ENCODE measurements at places on chromosomes 6 and 20.

DNA sequence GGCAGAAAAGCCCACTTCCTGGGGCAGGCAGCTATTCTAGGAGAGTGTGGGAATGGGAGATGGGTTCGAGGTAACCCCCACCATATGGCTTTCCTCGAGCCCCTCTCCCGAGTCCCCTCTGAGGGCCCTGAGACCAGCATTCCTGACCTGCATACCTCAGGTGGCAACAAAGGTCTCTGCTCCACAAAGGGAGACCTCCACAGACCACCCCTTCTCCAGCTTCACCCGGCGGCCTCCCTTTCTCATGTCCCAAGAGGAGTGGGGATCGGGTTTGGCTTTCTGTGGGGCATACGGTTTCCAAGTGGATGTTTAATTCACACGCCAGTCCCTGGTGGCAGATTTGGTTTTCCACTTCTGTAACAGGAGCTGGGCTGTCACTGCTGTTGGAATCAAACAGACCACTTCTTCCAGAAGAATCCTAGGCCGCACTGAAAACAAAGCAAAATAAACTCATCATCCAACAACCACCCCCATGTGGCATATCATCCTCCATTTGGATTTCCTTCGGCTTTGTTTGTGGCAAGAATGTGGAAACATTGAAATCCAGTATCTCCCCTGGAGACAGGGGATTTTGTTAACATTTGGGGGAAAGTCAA lies 83.2 kb downstream of the DLL1 start:
- DNase-seq, result no peak

GRCh38 chr6:144062786-144063185 lies 32.6 kb downstream of the SF3B5 start:
- no peak for DNase-seq

GRCh38 chr6:170199716-170200115 lies 91.2 kb downstream of the DLL1 start:
- DNase-seq, result no peak

DNA sequence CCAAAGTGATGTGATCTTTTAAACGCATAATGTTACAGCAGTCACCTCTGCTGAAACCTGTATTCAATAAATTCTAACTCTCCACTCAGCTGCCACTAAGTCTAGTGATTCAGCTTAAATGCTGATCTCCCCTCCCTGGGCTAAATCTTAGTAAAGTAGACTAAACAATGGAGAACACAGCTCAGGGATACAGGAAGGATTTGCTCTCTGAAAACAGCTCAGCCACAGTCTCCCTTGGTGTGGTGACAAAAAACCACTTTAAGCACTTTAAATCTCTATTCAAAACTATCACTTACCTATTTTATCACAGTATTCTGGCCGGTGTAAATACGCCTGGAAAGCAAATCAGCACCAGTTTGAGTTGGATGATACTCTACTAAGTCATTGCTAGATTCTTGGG lies 130.6 kb downstream of the RFX6 start:
- no peak for DNase-seq

DNA sequence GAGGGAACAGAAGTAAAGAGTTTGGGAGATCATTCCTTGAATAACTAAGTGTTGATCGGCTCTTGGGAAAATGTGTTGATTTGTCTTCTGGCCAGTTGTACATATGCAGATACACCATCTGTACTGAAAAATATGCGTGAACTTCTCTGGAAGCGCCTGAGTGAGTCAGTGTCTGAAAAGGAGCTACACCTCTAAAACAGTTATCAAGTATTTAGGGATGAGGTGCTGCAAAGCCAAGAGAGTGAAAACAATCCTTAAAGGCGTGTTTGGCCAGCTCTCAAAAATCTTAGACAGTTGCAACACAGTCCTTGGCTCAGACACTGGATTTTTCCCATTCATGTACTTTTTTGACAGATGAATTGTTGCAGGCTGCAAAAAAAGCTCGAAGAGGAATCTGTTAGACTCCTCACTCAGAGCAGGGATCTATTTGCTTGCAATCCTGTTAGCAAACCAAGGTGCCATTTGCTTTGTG lies 61.3 kb downstream of the BMP6 start:
- DNase-seq, result no peak

DNA sequence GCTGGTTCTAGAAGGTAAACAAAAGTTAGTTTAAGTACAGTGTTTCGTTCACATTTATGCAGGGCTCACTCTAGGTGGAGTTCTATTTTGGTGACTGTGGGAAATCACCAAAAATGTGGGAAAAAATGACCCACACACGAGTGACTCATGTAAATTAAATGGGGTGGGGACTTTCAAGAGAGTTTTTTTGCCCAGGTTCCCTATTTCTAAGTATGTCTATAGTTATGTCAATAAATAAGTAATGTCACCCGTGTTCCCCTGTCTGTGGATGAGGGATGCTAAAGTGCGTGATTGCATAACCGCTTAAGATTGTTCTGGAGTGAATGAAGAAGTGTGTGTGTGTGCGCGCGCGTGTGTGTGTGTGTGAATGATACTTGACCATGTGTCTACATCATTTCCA lies 69.1 kb downstream of the MYB start:
- no peak for DNase-seq

DNA sequence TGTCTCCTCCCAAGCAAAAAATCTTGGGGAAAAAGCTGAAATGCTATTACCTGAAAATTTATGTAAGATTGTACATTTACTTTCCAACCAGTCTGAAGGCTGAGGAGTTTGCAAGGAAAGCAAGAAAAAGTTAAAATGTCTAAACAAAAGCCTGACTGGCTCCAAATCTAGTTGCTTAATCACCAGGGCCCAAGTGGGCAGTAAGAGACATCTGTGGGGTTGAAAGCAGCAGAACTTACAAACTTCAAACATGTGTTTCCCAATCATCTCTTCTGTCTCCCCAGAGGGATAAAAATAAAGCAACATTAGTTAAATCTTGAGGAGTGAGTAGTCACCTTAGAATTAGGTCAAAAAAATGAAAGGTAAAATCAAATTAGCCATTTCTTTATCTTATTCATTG lies 98.6 kb downstream of the OGFRL1 start:
- no peak for DNase-seq

DNA sequence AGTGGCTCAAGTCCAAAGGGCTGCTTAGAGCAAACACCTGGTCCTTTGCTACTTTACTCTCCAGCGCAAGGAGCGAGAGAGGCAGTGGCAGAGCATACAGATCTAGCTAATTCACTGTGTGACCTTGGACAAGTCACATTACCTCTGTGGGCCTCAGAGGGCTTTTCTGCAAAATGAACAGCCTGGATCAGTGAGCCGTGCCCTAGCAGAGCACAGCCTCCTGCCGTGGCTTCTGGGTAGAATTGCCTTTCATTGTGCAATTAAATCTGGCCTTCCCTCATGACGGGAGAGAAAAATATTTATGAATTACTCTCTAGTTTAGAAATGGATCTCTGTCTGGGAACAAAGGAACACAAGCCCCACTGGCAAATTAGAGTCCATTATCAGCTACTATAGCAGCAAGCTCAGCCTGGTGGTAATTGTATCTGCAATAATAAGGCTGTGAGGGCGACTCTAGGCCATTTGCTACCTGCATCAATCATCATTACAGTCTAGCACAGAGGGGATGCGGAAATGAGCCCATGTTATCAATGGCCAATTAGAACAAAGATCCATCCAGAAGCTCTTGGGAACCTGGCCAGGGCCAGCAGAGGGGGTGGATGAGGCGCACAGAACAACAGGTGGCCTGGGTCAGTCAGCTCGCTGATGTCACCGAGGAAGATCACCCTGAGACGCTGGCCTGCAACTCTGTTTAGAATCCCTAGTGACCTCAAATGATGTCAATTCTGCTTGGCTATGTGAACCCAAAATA lies 114.2 kb upstream of the LY86 start:
- no peak for DNase-seq

DNA sequence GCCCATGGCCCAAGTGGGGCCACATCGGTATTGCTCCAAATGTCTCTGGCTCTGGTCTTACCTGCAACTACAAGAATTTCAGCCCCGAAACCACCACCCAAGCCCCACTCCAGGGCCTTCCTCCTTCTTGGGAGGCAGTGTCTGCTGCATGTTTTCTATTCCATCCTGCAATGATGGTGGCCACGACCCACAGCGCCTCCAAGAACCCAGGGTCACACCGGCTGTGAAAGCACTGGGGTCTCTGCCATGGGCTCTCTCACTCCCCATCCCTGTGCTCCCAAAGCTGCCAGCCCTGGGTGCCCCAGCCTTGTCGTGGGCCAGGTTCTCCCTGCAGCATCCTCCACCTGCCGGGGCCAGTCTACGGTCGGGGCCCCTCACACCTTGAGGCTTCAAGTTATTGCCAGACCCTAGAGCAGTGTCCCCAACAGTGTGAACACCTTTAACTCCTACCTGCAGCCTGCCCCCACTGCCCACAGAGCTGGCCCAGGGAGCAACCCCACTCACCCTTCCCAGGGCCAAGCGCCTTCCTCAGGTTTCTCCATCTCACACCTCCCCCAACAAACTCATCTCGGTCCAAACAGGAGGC lies 115.4 kb downstream of the JPH2 start:
- DNase-seq, result no peak

DNA sequence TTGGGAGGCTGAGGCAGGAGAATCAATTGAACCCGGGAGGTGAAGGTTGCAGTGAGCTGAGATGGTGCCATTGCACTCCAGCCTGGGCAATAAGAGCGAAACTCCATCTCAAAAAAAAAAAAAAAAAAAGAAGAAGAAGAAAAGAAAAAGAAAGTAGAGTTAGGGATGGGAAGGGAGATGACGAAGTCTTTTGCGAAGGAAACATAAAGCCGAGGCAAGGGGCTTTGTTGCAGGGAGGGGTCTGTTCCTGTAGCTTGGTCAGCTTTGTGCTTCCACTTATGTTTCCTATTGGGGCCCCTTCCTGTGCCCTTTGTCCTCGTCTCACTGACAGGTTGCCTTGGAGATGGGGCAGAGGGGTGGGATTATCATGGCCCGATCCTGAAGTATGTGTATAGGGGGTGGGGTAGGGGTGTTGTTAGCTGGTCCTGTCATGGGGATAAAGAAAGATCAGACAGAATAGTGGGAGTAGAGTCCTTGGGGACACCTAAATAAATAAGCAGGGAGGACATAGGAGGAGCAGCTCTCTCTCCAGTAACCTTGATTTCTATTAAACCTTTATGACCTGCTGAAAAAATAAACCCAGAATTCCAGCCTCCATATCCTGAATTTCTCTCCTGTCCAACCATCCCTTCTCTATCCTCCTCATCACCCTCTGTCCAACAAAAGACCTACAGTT lies 1.1 kb upstream of the CLIC1 start:
- no peak for DNase-seq

GRCh38 chr20:33438481-33438880 lies 5.1 kb downstream of the SNTA1 start:
- no peak for DNase-seq

DNA sequence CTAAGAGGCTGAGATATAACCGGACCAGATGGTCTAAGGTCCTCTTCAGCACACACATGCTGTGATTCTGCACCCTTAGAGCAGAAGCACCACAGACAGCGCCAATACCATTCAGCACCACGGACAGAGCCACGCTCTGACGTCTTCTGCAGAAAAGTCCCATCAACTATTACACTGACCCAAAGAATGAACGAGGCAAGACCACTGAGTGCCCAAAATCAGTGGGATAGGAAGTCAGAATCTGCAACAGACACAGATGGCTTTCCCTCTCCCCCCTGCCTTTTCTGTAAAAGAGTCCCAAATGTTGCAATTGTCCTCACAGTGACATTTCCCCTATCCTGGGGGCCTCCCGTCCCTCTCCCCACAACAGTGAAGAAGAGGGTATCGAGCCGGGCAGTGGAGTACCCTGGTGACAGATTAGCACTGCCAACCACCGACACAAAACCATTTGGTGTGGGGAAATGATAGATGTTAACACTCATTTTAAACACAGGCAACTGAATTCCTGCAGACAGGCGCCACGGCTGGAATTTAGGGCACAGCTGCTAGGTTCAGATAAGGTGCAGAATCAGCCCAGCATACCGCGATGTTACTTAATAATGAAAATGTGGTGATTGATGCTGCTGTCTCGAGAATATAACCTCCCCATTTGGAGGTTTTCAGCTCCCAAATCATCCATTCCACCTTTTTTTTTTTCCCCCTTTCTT lies 66.6 kb upstream of the CTNNBL1 start:
- DNase-seq, result no peak

DNA sequence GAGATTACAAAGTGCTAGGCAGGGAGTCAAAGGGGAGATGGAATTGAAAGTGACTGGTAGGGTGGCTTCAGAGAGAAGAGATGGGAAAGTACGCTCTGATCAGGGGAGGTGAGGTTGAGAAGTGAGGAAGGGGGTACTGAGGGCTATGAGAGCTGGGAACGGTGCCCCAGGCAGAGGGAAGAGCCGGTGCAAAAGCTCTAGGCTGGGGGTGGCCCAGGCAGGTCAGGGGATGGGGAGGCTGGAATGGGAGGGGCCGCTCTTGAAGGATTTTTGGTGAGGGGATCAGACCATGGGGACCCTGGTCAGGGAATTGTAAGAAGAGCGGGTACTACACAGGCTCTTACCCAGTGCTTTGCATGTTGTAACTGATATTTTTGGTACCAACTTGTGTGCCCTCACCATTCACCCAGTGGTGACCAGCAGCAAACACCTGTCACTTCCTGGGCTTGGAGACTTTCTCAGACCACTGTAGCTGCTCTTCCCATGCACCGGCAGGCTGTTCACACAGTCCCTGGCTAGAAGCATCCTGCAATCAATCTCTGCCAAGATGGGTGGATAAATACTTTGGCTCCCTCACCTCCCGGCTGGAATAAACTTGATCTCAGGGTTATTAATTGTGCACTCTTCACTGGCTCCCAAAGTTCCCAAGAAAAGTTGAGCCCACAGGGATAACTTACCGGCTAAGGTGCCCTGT lies 24.0 kb downstream of the PCK1 start:
- no peak for DNase-seq

- DNase-seq, result no peak
Observed at GRCh38 chr6:35088281-35089215, 52.6 kb downstream of the TCP11 start.

- no peak for DNase-seq
Observed at GRCh38 chr20:56788041-56788670, 159.1 kb downstream of the TFAP2C start.

- DNase-seq, result no peak
Observed at GRCh38 chr6:21246075-21246474, 347.5 kb upstream of the SOX4 start.

DNA sequence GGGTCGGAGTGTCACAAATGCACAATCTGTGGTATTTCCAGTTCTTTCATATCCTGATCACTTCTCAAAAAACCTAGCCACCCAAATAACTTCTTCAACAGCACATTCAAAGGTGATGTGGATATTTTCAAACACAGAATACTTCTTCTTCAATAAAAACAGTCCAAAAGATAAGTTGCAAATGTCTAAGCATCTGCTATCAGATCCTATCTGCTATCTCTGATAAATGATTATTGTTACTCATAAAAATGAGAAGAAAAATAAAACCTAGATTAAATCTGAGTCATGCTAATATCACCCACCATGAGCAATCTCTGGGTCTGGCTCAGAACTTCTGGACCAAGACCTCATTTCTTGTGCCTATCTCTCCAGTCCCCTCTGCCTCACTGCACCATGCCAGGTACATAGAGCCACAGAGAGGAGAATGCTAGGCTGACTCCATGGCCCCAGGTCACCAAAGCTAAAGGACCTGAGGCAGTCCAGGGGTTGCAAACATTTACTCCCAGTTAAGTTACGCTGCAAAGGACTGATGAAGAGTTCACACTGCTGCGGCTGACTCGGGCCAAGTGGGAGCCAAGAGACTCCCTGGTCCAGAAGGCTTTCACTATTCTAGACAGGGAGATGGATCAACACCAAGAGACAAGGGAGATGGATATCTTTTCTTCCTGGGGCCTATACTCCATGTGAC lies 101.4 kb downstream of the KIF13A start:
- DNase-seq, result no peak

All from SK-N-SH (cell line).